ENCODE measurements at places on chromosomes 6 and 20. TPM values are rescaled to one million over a fixed set of nuclear protein-coding genes. Genes with fewer than 3 reads are reported as not detected.

The GPSM3 gene
- total RNA-seq: 0.87 TPM

The DSP gene
- 0.33 TPM for total RNA-seq

The DPPA5 gene
- total RNA-seq: not detected

The PHACTR3 gene
- total RNA-seq: not detected

The RBM24 gene
- 7.0 TPM for total RNA-seq

All from uterine smooth muscle cell (primary cell).